ENCODE measurements at places on chromosomes 6 and 20.

DNA sequence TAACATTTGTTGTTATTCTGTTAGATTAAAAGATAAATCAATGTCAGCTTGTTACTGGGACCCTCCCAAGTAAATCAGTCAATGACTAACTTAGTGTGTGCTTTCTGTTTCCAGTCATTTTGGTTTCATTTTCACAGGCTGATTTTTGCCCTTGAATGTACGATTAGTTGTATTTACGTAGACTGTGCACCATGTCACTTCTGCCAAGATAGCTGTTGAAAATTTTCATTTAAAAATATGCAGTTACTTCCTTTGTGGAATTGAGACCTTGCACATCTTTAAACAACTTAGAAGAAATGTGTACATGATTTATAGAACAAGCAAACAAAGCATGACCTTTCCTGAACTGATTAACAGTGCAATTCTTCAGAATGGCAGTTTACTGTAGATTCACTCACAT, 944.8 kb upstream of the CITED2 start:
- no peak for DNase-seq

DNA sequence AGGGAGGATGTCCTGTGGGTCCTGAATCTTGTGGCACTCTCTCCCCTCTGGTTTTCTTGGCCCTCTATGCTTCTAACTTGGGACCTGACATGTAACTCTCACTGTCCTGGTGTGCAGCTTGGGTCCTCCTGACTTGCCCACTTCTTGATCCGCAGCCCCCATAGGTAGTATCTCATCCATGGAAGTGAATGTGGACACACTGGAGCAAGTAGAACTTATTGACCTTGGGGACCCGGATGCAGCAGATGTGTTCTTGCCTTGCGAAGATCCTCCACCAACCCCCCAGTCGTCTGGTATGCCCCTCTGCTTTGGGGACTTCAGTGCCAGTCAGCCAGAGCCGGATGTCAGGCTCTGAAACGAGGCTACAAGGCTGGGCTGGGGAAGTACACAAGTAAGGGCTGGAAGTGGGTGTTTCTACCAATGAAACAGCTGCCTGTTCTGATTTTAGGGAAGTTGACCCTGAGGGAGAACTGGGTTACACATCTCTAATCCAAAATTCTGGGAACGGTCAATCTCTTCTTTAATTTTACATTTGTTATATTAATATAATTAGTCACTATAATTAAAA, 641 bp downstream of the DBNDD2 start:
- no peak for DNase-seq

DNA sequence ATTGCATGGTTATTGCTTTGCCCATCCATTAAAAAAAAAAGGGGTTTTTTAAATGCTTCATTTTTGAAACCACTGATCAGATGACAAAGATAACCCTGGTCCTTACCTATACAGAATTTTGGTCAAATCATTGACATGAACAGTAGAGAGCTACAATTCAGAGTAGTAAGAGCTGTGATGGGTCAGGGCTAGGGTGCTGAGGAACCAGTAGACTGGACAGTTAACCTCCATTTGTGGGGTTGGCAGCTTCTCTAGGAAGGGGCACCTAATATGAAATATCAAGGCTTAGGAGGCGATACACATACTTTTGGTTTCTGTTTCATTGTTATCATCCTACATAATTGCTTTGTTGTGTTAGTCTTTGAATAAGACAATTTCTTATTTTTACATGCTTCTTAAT, 55.1 kb downstream of the ORC3 start:
- DNase-seq = no peak

DNA sequence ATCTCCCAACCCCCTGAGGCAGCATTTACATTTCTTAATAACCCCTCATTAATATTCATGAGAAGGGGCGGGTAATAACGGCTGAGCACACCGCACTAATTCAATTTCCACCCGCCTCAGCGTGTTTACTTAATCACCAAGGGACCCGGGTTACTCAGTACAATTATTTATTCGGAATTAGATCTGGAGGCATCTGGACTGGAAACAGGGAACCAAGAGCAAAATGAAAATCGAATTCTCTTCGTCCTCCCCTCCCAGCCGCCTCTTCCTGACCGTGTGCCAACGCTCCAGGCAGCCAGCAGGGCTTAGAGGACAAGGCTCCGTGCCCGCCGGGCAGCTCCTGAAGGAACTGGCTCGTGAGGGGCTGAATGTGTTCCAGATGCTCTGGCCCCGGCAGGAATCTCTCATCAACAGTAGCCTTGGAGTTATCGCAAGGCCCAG, 23.5 kb upstream of the CTNNBL1 start:
- DNase-seq = no peak

DNA sequence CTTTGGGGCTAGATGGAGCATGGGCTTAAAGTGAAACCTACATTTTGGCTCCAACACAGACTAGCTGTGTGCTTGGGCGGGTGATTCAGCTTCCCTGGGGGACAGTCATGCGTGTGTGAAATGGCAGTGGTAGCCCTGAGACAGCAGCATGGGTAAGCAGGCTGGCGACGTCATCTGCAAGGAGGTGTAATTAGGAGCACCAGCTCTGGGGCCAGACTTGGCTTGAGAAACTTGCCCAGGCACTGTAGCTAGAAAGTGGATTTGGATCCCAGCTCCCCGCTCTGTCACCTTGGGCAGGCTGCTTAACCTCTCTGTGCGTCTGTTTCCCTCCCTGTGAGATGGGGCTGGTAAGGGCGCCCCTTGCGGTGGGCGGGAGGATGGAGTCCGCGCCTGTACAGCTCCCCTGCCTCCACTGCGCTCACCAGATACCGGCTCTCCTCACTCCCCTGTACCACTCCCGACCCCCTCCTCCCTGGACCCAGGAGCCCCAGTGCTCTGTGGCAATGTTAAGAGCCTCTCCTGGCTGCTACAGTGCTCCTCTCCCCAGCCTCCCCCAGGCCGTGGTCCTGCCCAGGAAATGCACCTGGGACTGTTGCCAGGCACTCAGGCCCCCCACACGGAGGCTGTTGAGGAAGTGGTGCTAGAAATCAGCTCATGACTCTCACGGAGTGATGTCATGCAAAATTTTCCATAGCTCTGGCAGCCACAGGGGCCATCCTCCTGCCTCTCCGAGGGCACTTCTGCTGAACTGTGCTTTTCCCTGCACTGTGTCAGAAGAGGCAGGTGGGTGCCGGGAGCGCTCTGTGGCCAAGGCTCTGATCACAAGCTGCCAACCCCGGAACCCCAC, 44.6 kb downstream of the SYNJ2 start:
- peak; percentile 53 for DNase-seq

GRCh38 chr20:32116079-32116521, 6.6 kb downstream of the TM9SF4 start:
- DNase-seq = no peak

All from stimulated activated CD8-positive, alpha-beta memory T cell treated with anti-CD3 and anti-CD28 coated beads, Interleukin-15, amount 100 ng/mL, for 1 hour (primary cell).